Stimulated activated CD8-positive, alpha-beta memory T cell treated with anti-CD3 and anti-CD28 coated beads, Interleukin-4, amount 100 ng/mL, for 1 hour (primary cell): ENCODE measurements at places on chromosomes 7 and 10.

DNA sequence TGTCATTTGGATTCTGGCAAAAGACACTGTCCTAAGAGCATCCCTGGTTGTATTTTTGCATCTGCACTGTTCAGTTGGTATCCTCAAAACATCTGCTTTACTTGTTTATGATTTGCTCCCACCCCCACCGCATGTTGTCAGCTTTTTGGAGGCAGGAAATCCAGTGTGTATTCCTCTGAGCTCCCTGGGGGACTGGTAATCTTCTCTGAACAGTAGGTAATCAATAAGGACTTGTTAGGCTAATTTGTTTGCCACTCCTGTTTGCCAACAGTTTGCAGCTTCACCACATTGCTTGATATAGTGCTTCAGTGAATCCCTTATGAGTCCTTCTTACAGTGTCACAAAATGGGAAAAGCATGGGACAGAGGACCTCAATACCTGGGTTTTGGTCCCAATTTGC, 49.1 kb downstream of the FEZF1 start:
- no peak for DNase-seq

GRCh38 chr10:120012131-120012400, 119.5 kb downstream of the SEC23IP start:
- no peak for DNase-seq

- no peak for DNase-seq
Measured at GRCh38 chr7:54946271-54946670, 72.5 kb upstream of the EGFR start.

DNA sequence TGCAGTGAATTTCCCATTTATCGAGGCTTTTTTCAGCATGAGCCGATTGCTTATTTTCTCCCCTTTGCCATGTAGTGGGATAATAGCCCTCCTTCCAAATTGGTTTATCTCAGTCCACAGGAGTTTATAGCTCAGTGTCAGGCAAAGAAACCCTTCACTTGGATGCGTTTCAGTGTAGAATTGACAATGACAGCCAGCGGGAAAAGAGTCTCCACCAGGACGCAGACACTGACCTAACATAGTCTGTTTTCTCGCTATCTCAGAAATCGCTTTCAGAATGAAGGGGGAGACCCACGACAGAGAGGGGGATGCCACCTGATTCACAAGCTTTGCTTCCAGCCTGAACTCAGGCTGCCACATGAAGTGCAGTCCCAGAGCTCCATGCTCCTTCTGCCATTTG, 43.5 kb upstream of the TCERG1L start:
- no peak for DNase-seq

- no peak for DNase-seq
Measured at GRCh38 chr7:51354897-51355296, 38.3 kb upstream of the COBL start.

- DNase-seq, result no peak
Measured at GRCh38 chr10:95496951-95497350, 64.2 kb downstream of the SORBS1 start.

DNA sequence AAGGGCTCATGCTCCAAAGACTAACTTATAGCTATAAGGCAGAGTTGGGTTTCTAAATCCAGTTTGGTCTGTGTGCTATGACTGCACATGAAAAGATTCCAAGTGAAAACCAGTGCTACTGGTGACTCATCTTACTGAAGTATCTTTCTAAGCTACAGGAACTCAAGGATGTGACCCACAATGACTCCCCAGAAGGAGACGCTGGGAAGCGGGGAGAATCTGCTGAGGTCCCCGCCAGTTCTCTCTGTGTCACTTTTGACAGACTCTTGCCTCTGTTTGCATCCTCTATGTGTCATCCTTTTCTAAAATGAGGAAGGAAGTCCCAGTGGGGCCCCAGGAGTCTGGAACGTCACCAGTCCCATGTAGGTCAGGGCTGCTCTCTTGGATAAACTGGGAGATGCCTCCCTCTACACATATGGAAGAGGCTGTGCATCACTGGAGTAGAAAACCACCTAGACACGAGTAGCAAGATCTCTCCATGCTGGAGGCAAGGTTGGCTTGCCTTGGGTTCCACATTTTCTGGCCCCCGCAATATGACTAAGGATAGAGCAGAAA, 28.8 kb upstream of the GPR26 start:
- DNase-seq, result no peak

DNA sequence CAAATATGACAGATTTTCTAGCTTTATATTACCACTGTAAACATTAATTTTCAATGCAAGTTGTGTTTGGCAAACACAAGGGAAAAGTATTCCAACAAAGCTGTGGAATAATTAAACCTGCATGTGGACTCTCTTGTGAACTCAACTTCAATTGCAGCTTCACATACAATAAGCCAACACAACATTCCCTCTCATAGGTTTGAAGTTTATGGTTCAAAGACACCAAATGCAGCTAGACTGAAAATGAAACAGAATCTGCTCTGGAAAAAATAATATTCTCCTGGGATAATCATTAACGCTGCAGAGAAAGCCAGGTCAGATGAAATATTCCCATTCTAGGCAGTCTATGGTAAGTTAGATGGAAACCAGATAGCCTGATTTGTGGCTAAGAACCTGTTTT, 105.8 kb upstream of the VIPR2 start:
- no peak for DNase-seq

DNA sequence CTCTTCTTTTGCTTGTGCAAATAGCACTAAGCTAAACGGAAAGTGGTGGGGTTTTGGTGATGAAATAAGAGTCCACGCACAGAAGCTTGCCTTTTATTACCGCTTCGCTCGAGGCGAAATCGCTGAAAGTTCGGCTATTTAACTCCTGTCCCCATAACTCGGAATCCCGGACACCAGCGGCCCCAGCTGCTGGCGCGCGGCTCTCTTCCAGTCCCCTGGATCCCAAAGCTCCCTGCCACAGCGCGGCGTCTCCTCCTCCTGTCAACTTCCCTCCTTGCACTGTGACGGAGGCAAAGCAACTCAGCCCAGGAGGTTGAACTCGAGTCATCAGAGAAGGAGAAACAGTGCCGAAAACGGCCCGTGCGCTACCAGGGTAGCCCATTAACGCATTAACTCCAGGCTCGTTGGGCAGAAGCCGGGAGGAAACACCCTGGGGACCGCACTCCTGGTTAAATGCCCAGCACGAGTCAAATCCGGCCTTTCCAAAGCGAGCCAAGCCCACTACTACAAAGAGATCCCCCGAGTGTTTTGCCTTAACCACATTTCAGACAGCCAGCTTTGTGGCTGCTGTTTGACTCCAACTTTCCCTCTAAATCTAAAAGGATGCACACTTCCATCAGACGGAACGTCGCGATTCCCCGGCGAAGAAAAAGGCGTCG, 1.3 kb downstream of the SEMA3D start:
- no peak for DNase-seq

- DNase-seq, result no peak
Measured at GRCh38 chr7:80335511-80336231, 176.2 kb downstream of the GNAT3 start.

- no peak for DNase-seq
Measured at GRCh38 chr10:71042699-71043098, 154.3 kb upstream of the PCBD1 start.

GRCh38 chr10:92916433-92916832, 68.1 kb downstream of the EXOC6 start:
- no peak for DNase-seq

DNA sequence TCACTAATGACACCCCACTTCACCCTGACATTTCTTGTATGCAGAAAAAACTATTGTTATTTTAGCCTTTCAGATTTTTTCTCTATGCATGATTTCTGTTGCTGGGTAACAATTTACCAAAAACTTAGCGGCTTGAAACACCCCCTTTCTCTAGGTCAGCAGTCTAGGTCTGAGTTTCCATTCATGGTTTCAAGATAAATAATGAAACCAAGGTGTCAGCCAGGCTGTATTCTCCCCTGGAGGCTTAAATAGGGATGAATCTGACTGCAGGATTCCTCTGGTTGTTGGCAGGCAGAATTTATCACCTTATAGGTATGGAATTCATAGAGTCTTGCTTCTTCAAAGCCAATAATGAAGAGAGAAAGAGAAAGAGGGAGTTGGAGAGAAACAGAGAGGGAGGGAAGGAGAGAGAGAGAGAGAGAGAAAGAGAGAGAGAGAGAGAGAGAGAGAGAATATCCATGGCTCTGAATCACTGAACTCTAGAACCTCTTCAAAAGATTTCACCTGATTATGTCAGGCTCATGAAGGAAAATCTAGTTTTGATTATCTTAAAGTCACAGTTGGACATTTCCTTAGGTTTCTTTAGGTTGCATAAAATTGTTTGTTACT, 1224.6 kb upstream of the LRRTM3 start:
- no peak for DNase-seq

- DNase-seq, result no peak
Measured at GRCh38 chr7:150360363-150361058, 8.1 kb upstream of the REPIN1 start.

DNA sequence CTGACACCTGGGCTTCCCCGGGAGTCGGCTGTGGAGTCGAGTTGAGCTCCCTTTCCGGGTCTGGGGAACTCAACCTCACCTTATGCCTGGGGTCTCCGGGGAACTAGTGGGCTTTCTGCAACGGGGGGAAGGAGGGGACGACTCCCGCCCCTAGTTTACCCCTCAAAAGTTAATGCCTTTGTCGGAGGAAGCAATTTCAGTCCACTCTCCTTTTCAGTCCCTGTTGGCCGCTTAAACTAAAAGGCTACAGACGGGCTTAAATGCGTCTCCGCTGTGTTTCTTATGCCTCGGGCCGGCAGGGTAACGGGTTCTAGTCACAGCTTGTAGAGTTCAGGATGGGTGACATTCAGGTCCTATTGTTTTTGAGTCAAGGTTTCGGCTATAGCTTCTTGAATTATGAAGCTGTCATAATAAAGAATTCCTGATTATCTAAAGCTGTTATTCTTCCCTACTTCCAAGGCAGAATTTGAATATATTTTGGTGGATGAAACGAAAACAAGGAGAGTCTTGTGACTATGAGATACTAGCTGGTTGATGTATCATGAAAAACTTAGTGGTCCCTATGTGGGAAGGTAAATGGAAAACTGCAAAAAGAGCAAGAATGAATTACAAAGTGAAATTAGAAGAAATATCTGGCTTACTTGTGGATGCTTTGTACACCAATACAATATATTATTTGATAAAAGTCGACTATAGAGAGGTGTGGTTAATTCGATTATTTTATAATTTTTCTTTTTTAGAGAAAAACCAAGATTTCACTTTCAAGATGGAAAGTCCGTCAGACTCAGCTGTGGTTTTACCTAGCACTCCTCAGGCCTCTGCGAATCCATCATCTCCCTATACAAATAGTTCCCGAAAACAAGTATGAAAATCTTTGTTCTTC, 495 bp downstream of the SFR1 start:
- DNase-seq, result no peak

- DNase-seq, result no peak
Measured at GRCh38 chr7:101919363-101920115, 102.1 kb downstream of the CUX1 start.

- DNase-seq, result no peak
Measured at GRCh38 chr7:158843771-158844170, 12.6 kb upstream of the DYNC2I1 start.
